ENCODE measurements at places on chromosomes 4 and X. TPM values are rescaled to one million over a fixed set of nuclear protein-coding genes. Genes with fewer than 3 reads are reported as not detected.

DNA sequence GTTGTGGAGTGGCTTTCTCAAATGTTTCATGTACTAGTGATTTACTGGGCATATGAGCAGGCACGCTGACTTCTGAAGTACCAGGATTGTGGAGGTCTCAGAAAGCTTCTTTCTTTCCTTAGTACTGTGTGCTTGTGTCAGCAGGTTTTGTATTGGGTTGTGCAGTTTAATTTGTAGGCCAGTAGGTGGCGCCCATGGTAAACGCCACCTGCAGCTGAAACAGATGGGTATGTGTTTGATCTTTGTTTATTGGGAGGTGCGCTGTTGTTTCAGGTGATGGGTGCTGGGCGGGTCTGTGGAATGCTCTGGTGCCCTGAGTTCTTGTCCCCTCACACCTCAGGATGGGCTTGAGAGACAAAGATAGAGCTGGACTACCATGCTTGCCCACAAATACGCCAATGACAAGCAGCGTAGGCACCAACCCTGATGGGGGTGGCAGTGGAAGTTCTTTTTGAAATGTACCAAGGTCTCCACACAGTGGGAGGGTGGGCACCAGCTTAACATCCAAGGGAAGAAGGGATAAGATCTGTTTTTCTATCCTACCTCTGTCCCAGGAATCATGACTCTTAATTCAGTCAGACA lies 141.5 kb downstream of the RPS6KA6 start:
- DNase-seq: peak; percentile 14

DNA sequence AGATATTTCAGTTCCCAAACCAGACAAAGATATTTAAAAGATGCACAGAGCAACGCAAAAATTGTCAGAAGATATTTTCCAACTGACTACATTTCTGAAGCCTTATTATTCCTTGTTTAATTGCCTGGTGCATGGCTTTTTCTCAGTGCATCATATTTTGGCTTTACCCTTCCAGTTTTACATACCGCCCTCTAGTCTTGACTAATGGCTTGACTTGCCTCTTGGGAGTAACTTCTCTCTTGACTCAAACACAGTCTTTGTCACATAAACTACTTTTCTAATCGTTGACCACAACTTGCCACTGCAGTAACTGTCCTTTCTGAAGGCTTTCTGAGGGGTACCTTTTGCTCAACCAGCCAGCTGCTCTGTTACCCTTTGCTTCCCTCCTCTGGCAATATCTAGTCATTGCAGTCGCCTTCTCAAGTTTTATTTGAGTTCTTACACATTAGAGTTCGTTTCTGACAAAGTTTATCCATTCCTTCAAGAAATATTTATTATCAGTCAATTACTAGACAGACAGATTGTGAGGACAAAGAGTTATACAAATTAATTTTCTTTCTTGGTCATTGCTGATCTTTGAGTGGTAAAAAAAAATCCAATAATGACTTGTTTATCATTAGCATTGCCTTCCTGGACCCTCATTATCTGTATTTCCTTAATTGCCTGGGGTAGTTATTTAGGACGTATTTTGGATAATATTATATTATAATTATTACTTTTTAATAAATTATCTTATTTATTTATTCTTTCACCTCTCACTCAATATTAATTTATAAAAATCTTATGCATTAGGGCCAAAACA lies 506.9 kb upstream of the PCDH10 start:
- peak; percentile 16 for DNase-seq

Gene ARHGAP10
- total RNA-seq: 41.5 TPM

DNA sequence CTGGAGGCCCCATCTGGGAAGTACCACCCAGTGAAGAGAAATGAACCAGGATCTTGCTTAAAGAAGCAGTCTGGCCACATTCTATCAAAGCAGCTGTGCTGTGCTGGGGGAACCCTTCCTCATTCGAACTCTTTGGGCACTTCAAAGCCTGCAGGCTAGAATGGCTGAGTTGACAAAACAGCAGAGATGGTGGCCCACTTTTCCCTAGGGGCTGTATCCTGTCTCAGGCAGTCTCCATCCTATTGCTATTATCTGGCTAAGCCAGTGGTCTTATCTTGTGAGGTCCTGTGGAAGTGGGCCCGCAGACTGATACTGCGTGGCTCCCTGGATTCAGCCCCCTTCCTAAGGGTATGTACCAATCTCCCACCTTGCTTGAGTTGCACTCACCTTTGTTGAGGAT lies 114.3 kb downstream of the VSIG4 start:
- DNase-seq: no peak

Gene TIGD4
- total RNA-seq: under 0.01 TPM

GRCh38 chr4:116839826-116840225 lies 245.6 kb downstream of the TRAM1L1 start:
- DNase-seq: no peak

Gene C4orf51
- total RNA-seq: not detected

- DNase-seq: peak; percentile 62
These were observed 44.9 kb downstream of the JADE1 start for GRCh38 chr4:128854433-128854832.

GRCh38 chr4:183550345-183551093 lies 45.7 kb downstream of the ING2 start:
- no peak for DNase-seq
